D341Med (cell line): ENCODE measurements at places on chromosomes 6 and 20.

- no peak for DNase-seq
Observed at GRCh38 chr6:40909811-40910210, 129.2 kb downstream of the UNC5CL start.

DNA sequence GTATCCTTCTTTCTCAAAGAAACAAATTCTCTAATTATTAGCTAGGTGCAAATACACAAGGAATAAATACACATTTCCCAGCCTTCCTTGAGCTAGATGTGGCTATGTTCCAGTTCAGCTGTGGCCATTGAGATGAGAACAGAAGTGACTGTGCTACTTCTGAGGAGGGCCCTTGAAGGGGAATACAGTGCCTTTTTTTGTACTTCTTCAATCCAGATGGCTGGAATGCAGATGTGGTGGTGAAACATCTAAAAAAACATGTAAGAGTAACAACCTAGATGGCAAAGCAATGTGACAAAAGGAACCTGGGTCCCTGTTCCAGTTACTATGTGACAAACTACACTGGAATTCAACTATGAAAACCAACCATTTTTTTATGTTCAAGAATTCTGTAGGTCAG is 115.4 kb upstream of the DST start:
- no peak for DNase-seq

DNA sequence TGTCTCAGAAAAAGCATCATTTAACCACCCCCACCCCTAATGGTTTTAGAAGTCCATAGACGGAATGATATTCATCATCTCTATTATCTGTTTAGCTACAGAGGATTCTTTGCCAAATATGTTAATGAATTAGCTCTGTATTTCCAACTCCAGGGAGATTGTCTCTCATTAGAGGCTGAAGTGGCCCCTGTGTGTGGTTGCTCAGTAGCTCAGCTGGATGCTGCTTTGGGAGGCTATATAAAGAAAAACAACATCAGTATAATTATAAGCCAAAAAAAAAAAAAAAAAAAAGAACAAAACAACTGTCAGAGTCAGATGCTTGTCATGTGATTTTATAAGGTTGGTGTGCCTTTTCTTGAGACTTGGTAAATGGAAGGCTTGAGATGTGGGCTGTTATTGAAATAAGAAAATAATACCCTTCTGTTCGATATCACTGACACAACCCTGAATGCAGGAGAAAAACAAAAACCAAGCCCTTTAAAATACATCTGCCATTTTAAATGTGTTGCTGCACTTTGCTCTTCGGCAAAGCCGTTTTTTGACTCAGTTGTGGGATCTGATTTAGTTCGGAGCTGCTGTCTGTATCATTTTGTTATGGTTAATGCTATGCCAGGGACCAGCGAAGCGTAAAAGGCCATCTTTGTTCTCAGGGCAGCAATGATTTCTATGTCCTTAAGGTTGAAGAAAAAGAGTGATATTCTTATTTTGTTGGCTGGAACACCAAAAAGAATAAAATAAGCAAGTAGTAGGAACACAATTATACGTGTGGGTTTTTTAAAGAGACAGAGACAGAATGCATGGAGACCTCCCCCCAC is 422.6 kb downstream of the QKI start:
- DNase-seq, result no peak

- no peak for DNase-seq
Observed at GRCh38 chr6:109237077-109237985, 142.0 kb downstream of the CEP57L1 start.
